ENCODE measurements at places on chromosomes 12 and 14. TPM values are rescaled to one million over a fixed set of nuclear protein-coding genes. Genes with fewer than 3 reads are reported as not detected.
A peak's percentile ranks its signal among the peaks of the same experiment; 100 is the strongest.

GRCh38 chr12:108090107-108090899 is 38.8 kb upstream of the WSCD2 start:
- no peaks in the 10 kb centered on the region for H3K36me3 ChIP-seq
- no peaks in the 10 kb centered on the region for H3K4me1 ChIP-seq
- DNase-seq, result no peak
- H3K27me3 ChIP-seq, result peaks cover 25% of the 10 kb centered on the region
- no peak overlapping the region for H3K4me3 ChIP-seq
- H3K27ac ChIP-seq, result no peak overlapping the region

Gene HSPB8
- total RNA-seq, result 47.8 TPM

GRCh38 chr12:108117163-108117849 is 11.8 kb upstream of the WSCD2 start:
- no peaks in the 10 kb centered on the region for H3K36me3 ChIP-seq
- DNase-seq, result no peak
- H3K27ac ChIP-seq, result peak overlapping the region; percentile 53
- no peaks in the 10 kb centered on the region for H3K27me3 ChIP-seq
- no peak overlapping the region for H3K4me3 ChIP-seq
- peaks cover 68% of the 10 kb centered on the region for H3K4me1 ChIP-seq

DNA sequence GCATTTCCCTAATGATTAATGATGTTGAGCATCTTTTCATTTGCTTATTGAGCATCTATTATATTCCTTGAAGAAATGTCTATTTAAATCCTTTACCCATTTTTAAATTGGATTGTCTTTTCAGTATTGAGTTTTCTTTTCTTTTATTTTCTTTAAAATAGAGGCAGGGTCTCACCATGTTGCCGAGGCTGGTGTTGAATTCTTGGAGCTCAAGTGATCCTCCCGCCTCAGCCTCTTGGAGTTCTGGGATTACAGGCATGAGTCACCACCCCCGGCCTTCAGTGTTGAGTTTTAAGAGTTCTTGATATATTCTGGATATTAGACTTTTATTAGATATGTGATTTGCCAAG is 73.3 kb upstream of the HECTD1 start:
- no peaks in the 10 kb centered on the region for H3K4me1 ChIP-seq
- H3K4me3 ChIP-seq, result no peak overlapping the region
- H3K27ac ChIP-seq, result no peak overlapping the region
- H3K27me3 ChIP-seq, result no peaks in the 10 kb centered on the region

DNA sequence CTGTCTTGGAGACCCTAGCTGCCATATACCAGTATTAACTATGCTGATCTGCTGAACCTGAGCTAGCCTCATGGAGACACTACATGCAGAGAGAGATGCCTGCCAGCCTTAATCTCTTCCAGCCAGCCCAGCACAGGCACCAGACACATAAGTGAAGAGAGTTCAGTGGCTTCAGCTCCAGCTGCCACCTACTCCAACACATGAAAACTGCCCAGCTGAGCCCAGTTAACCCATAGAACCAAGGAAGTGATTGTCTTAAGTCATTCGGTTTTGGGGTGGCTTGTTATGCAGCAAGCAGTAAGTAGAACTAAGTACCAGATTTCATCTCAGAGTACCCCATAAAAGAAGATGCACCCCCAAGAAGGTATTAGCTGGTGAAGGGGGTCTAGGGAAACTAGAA is 7.6 kb downstream of the SERPINA11 start:
- peaks cover 10% of the 10 kb centered on the region for H3K4me1 ChIP-seq
- H3K4me3 ChIP-seq, result no peak overlapping the region

Gene ALX1
- not detected for total RNA-seq
